ENCODE measurements at places on chromosomes 16 and 17. TPM values are rescaled to one million over a fixed set of nuclear protein-coding genes. Genes with fewer than 3 reads are reported as not detected.

DNA sequence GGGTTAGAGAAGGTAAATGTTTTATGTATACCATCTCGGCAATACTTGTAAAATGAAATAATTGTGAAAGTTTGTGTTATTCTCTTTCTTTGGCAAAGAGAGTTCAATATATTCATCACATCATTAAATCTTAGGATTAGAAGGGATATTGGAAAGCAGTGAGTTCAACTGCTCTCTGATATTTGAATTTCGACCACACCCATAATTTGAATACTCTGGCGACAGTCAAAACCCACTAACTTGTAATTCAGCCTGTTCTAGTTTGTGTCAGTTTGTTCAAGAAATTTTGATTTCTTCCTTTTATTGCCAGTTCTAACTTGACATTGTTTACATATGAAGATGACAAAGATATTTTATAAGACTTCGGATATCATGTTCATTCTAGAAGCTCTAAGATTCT lies 1380.5 kb upstream of the CDH8 start:
- no peak overlapping the region for H3K4me3 ChIP-seq
- no peaks in the 10 kb centered on the region for H3K36me3 ChIP-seq
- no peak for DNase-seq

DNA sequence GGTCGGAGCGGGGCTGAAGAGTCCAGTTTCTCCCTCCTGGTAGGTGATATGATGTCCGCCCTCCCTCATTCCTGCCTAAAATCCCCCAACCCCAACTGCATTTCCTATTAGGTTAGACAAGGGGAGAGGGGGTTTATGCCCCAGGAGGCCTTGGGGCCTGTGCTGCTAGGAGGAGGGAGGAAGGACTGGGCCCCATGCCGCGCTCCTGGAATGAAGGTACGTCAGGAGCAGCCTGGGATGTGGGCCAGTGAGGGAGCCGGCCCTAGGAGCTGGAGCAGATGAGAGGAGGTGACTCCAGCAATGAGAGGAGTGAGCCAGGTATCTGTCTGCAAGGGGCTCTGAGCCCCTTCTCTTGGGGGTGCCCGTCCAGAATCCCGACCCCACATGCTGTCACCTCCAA lies 46.9 kb upstream of the CDC42EP4 start:
- no peak overlapping the region for H3K4me3 ChIP-seq
- no peaks in the 10 kb centered on the region for H3K36me3 ChIP-seq
- DNase-seq, result no peak
- H3K4me1 ChIP-seq, result no peaks in the 10 kb centered on the region

DNA sequence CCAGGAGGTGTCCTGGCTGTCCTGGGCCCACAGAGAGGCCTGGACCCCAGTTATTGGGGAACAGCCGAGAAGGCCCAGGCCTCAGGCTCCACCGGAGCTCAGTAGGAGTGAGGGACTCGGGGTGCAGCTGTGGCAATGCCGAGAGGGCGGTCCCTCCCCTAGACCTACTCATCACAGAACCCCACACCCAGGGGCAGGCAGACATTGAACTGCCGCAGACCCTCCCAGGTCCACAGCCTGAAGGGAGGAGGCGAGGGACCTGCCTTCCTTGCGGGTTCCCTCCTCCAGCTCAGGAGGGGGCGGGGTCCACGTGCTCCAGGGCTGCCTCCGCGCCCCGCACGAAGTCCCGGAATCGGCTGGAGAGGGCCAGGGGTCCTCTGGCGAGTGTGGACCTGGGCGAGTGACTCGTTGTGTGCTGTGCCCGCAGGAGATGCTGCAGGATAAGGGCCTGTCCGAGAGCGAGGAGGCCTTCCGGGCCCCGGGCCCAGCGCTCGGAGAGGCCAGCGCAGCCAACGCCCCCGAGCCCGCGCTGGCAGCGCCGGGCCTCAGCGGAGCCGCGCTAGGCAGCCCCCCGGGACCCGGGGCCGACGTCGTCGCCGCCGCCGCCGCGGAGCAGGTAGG lies 3.9 kb downstream of the TBX4 start:
- H3K36me3 ChIP-seq, result no peaks in the 10 kb centered on the region
- no peak overlapping the region for H3K4me3 ChIP-seq
- DNase-seq, result no peak
- H3K4me1 ChIP-seq, result no peaks in the 10 kb centered on the region
- H3K27me3 ChIP-seq, result peaks cover 68% of the 10 kb centered on the region

- no peaks in the 10 kb centered on the region for H3K4me1 ChIP-seq
- DNase-seq, result no peak
- H3K27me3 ChIP-seq, result no peaks in the 10 kb centered on the region
- H3K27ac ChIP-seq, result no peak overlapping the region
- H3K36me3 ChIP-seq, result no peaks in the 10 kb centered on the region
Measured at GRCh38 chr17:19368229-19368628, 5.7 kb upstream of the B9D1 start.

DNA sequence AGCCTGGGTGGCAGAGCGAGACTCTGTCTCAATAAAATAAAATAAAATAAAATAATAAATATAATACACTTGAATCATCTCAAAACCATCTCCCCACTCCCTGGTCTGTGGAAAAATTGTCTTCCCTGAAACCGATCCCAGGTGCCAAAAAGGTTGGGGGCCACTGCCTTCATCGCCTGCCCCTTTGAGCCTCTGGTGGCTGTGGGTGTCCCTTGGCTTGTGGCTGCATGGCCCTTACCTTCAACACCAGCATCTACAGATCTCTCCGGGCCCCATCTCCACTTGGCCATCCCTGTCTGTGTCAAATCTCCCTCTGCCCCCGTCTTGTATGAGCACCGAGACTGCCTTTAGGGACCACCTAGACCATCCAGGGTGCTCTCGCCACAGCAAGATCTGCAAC lies 177.3 kb downstream of the SEC14L1 start:
- H3K36me3 ChIP-seq, result no peaks in the 10 kb centered on the region
- peaks cover 40% of the 10 kb centered on the region for H3K4me1 ChIP-seq
- no peak overlapping the region for H3K27ac ChIP-seq
- no peak for DNase-seq
- no peaks in the 10 kb centered on the region for H3K27me3 ChIP-seq

GRCh38 chr17:78789149-78789662 lies 7.1 kb upstream of the CYTH1 start:
- no peak overlapping the region for H3K27ac ChIP-seq
- peaks cover 13% of the 10 kb centered on the region for H3K4me1 ChIP-seq
- H3K27me3 ChIP-seq, result no peaks in the 10 kb centered on the region
- no peak for DNase-seq
- no peaks in the 10 kb centered on the region for H3K36me3 ChIP-seq

GRCh38 chr17:81092518-81093095 lies 57.7 kb downstream of the BAIAP2 start:
- H3K4me3 ChIP-seq, result no peak overlapping the region
- no peak for DNase-seq
- H3K27me3 ChIP-seq, result no peaks in the 10 kb centered on the region
- H3K4me1 ChIP-seq, result no peaks in the 10 kb centered on the region
- H3K27ac ChIP-seq, result no peak overlapping the region

DNA sequence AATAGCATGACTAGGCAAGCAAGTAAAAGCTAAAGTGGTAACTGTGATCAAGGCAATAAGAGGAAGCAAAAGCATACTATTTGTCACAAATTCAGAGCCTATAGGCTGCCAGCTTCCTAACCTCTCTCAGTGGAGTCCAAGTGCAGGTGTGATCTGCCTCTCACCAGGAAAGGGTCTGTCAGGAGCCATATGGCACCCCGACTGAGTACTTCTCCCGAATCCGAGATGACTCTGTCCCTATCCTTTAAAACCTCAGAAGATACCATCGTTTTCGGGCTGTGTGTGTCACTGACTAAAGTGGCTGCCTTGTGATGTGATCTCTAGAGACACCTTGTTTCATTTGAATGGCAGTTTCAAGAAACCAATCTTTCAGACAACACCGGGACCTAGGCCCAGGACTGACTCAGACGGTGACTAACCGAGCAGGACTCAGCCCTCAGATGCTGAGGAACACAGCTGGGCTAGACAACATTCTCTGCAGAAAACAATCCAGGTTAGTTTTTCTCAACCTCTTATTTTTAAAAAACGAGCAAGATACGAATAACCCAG lies 63.6 kb downstream of the SMG6 start:
- no peaks in the 10 kb centered on the region for H3K27me3 ChIP-seq
- peak overlapping the region; percentile 9 for H3K27ac ChIP-seq
- H3K4me3 ChIP-seq, result no peak overlapping the region
- H3K4me1 ChIP-seq, result no peaks in the 10 kb centered on the region

DNA sequence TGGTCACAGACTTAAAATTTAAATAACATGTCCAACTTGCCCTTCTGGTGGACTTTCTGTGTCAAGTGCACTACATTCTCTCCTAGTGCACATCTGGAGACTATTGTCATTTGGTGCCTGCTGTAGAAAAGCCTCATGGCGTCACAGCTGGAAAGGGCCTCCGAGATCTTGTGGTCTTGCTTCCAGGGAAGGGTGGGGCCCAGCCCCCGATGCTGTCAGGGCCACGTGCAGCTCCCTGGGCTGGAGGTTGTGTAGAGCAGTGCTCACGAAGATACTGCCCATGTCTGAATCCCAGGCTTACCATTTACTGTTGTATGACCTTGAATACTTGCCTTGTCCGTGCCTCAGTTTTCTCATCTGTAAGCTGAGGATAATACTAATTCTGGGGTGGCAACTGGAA lies 6.8 kb upstream of the MPRIP start:
- DNase-seq, result no peak
- H3K36me3 ChIP-seq, result no peaks in the 10 kb centered on the region
- H3K27me3 ChIP-seq, result no peaks in the 10 kb centered on the region
- H3K27ac ChIP-seq, result no peak overlapping the region
- peaks cover 9% of the 10 kb centered on the region for H3K4me1 ChIP-seq

- no peak for DNase-seq
- no peaks in the 10 kb centered on the region for H3K27me3 ChIP-seq
- no peaks in the 10 kb centered on the region for H3K36me3 ChIP-seq
- no peak overlapping the region for H3K27ac ChIP-seq
- H3K4me1 ChIP-seq, result no peaks in the 10 kb centered on the region
Measured at GRCh38 chr16:8047736-8048135, 542.6 kb downstream of the TMEM114 start.

DNA sequence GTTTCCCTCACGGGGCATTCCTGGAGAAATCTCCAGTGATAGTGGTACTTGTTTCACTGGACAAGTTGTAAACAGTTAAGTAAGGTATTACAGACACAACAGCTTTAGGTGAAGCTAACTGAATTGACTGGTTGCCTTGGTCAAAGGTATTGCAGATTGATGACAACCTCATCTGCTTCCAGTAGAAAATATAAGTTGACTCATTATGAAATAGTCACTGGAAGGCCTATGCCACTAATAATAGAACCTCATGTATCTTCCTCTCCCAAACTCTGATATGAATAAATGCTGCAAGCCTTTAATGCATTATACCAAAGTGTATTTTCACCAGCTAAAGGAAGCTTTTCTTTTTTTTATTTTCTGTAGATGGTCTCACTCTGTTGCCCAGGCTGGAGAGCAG lies 44.8 kb downstream of the GLG1 start:
- H3K27me3 ChIP-seq, result no peaks in the 10 kb centered on the region
- H3K4me3 ChIP-seq, result no peak overlapping the region
- DNase-seq, result no peak
- no peak overlapping the region for H3K27ac ChIP-seq
- peaks cover 4% of the 10 kb centered on the region for H3K4me1 ChIP-seq
- no peaks in the 10 kb centered on the region for H3K36me3 ChIP-seq

GRCh38 chr17:38885044-38885727 lies 15.3 kb downstream of the LASP1 start:
- peaks cover 36% of the 10 kb centered on the region for H3K4me1 ChIP-seq
- H3K27ac ChIP-seq, result peak overlapping the region; percentile 20
- DNase-seq, result peak; percentile 38

GRCh38 chr17:48730240-48730550 lies 1.6 kb upstream of the HOXB13 start:
- H3K4me1 ChIP-seq, result peaks cover 4% of the 10 kb centered on the region
- no peak overlapping the region for H3K27ac ChIP-seq

DNA sequence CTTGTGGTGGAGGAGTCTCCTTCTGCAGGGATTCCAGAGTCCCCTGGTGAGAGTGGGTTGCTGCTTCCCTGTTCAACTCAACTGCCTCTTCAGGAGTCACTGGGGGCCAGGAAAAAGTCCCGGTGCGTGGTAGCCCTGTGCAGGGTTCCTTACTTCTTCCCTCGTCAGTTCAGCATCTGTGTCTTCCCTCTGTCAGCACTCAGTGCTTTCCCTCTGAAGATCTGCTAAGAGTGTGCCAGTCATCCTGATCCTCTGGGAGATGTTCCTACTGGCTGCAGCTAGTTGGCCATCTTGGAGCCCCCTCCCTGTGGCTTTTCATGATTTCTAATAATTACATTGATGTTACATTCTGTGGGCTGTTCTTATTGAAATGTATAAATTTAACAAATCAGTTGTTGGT lies 36.5 kb downstream of the NF1 start:
- peaks cover 5% of the 10 kb centered on the region for H3K4me1 ChIP-seq
- no peak overlapping the region for H3K4me3 ChIP-seq
- no peaks in the 10 kb centered on the region for H3K27me3 ChIP-seq
- H3K36me3 ChIP-seq, result no peaks in the 10 kb centered on the region
- DNase-seq, result no peak
- H3K27ac ChIP-seq, result no peak overlapping the region

DNA sequence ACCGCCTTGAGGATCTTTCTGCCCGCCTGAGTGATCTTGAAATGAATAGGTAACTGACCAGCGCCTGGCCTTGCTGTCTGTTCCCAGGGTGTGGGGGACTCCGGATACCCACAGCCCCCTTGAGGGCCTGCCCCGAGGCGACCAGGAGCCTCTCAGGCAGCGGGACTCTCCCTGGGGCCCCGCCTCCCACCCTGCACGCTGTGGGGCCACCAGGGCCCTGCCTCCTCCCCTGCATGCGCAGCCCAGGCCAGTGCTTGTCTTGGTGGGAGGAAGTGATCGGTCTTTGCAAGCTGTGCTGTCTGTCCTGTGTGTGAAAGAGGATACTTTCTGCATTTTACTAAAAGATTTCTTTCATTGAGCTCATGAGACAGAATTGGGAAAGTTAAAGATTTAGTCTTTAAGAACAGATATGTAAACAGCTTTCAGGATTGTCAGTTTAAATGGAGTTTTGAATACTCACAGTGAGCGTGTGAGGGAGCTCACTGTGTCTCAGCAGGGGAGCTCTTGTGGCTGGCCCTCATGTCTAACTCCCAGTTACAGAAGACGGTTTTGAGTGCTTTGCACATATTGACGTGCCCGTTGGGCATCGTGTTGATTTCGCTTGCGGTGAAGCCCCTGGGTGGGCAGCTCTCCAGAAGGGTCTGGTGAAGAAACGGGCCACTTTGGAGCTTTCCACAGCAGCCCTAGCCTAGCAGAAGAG lies 36.1 kb upstream of the CAPN15 start:
- no peaks in the 10 kb centered on the region for H3K4me1 ChIP-seq
- H3K4me3 ChIP-seq, result no peak overlapping the region
- H3K27ac ChIP-seq, result no peak overlapping the region
- H3K27me3 ChIP-seq, result no peaks in the 10 kb centered on the region
- H3K36me3 ChIP-seq, result peaks cover 25% of the 10 kb centered on the region

DNA sequence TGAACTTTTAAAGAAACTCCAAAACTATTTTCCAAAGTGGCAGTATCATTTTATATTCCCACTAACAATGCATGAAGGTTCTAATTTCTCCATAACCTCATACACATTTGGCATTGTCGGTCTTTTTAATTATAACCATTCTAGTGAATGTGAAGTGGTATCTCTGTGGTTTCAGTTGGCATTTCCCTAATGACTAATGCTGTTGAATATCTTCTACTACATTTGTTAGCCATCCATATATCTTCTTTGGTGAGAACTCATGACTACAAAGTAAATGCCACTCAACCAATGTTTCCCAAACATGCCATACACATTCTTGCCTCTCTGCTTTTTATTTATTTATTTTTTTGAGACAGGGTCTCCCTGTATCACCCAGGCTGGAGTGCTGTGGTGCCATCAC lies 31.7 kb upstream of the TAOK1 start:
- no peak for DNase-seq
- H3K36me3 ChIP-seq, result no peaks in the 10 kb centered on the region
- no peak overlapping the region for H3K4me3 ChIP-seq

Gene RAMP2
- total RNA-seq, result 55.7 TPM

Gene KRT33A
- total RNA-seq, result not detected

Gene C16orf89
- total RNA-seq, result 5.4 TPM
